ENCODE measurements at places on chromosomes 3 and 15. TPM values are rescaled to one million over a fixed set of nuclear protein-coding genes. Genes with fewer than 3 reads are reported as not detected.
A peak's percentile ranks its signal among the peaks of the same experiment; 100 is the strongest.

The ADAMTS7 gene
- total RNA-seq, result 25.5 TPM

- peaks cover 11% of the 10 kb centered on the region for H3K4me1 ChIP-seq
- H3K4me3 ChIP-seq, result no peak overlapping the region
- no peaks in the 10 kb centered on the region for H3K27me3 ChIP-seq
- H3K27ac ChIP-seq, result peak overlapping the region; percentile 27
- DNase-seq, result peak; percentile 92
- no peaks in the 10 kb centered on the region for H3K36me3 ChIP-seq
Measured at GRCh38 chr3:189132231-189132671, 39.5 kb upstream of the TPRG1 start.

DNA sequence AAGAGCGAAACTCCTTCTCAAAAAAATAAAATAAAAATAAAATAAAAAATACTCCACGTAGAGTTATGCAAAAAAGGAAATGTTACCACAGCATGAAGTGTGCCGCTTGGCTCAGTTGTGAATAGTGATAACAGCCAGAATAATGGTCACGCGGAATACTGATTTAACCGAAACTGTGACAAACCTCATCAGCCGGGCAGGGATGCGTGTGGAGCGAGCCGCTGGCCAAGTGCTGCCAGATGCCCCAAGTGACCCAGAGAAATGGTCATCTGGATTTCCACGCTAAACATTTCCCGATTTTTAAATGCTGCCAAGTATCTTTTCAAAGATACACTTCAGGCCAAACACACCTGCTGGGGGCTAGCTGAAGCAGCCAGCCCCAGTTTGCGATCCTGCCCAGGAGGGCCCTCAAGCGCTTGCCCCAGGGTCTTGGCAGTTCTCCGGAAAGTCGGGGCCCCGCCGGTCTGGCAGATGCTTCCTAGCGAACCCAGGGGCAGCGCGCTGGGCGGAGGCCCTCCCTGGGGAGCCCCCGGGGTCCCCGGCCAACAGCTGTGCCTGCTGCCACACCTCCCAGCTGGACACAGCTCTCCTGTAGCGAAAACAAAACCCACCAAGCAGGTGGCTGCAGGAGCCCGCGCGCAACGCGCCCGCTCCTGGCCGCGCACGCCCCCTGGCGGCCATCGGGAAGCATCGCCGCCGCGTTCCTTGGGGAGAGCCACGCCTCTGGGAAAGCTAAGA, 35.1 kb downstream of the CMTM6 start:
- H3K36me3 ChIP-seq, result no peaks in the 10 kb centered on the region
- H3K4me1 ChIP-seq, result peaks cover 20% of the 10 kb centered on the region
- no peak overlapping the region for H3K27ac ChIP-seq
- no peaks in the 10 kb centered on the region for H3K27me3 ChIP-seq
- peak; percentile 12 for DNase-seq

DNA sequence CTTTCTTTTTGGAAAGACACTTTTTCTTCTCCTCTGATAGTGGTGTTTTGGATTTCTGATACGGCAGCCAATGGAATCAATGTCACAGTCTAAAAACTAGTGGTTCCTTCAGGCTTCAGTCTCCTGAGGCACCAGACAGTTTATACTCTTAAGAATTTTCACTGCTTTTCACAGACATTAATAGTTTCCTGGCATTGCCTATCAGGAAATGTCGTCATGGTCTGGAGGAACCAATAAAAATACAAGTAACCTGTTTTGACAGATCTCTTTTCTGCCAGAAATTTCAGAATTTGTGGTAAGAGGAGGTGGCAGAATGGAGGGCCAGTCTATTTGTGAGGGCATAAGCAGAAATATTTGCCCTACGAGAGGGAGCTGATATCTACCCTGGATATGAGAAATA, 44.8 kb downstream of the FILIP1L start:
- peaks cover 16% of the 10 kb centered on the region for H3K4me1 ChIP-seq
- DNase-seq, result no peak
- H3K27ac ChIP-seq, result no peak overlapping the region
- no peak overlapping the region for H3K4me3 ChIP-seq
- no peaks in the 10 kb centered on the region for H3K27me3 ChIP-seq
- H3K36me3 ChIP-seq, result no peaks in the 10 kb centered on the region
